ENCODE measurements at places on chromosomes 1 and 21. TPM values are rescaled to one million over a fixed set of nuclear protein-coding genes. Genes with fewer than 3 reads are reported as not detected.

DNA sequence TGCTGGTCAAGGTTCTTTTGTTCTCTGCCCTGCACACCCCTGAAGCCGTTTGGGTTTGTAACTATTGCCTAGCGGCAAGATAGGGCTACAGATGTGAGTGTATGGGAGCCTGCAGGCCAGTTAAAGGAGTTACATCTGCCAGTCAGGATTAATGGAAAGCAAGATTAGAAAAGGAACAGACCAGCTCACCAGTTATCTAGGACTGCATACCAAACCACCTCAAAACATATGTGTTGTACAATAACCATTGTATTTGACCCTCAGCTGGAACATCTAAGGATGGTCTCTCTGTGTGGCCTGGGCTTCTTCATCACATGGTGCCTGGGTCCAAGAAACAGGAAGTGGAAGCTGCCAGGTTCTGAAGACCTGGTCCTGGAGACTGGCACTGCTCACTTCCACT is 52.5 kb upstream of the FBXO28 start:
- no peaks in the 10 kb centered on the region for H3K27me3 ChIP-seq
- no peak for DNase-seq
- no peak overlapping the region for H3K4me3 ChIP-seq
- H3K36me3 ChIP-seq, result no peaks in the 10 kb centered on the region
- H3K4me1 ChIP-seq, result peaks cover 25% of the 10 kb centered on the region
- H3K27ac ChIP-seq, result no peak overlapping the region

DNA sequence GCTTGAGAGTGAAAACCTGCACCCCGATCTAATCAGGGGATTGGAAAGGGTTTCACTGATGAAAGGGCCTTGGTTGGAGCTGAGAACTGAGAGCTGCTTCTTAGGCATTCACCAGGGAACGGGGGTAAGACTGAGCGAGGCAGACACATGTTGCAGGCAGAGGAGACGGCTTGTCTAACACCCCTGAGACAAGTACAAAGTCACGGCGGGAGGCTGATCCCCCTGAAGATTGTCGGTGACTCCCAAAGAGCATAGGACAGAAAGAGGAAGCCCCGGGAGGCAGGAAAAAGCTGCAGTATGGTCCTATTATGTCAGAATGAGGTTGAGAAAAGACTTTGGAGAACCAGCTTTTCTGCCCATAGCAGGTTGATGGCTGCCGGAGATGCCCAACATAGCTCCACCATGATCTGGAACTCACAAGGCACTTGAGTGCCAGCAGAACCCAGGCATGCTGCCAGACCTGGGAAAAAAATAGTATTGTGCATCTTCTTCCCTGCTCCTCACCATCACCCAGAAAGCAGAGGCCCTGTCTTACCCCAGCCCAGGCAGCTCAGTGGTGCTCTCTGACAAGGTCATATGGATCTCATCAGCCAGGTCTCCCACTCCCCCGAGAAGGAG is 463.9 kb upstream of the PROX1 start:
- H3K36me3 ChIP-seq, result no peaks in the 10 kb centered on the region
- DNase-seq, result no peak
- H3K27me3 ChIP-seq, result no peaks in the 10 kb centered on the region
- H3K4me3 ChIP-seq, result no peak overlapping the region
- no peaks in the 10 kb centered on the region for H3K4me1 ChIP-seq

DNA sequence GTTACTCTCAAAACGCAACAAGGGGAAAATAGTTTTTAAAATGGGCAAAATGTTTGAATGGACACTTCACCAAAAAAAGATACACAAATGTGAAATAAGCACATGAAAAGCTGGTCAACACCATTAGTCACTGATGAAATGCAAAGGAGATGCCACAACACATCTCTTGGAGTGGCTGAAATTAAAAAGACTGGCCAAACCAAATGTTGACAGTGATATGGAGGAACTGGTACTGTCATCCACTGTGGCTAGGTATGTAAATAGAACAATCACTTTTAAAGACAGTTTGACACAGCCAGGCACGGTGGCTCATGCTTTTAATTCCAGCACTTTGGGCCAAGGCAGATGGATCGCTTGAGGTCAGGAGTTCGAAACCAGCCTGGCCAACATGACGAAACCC is 91.1 kb downstream of the POFUT2 start:
- no peaks in the 10 kb centered on the region for H3K27me3 ChIP-seq
- H3K27ac ChIP-seq, result no peak overlapping the region
- DNase-seq, result no peak
- H3K4me3 ChIP-seq, result no peak overlapping the region
- peaks cover 3% of the 10 kb centered on the region for H3K4me1 ChIP-seq

DNA sequence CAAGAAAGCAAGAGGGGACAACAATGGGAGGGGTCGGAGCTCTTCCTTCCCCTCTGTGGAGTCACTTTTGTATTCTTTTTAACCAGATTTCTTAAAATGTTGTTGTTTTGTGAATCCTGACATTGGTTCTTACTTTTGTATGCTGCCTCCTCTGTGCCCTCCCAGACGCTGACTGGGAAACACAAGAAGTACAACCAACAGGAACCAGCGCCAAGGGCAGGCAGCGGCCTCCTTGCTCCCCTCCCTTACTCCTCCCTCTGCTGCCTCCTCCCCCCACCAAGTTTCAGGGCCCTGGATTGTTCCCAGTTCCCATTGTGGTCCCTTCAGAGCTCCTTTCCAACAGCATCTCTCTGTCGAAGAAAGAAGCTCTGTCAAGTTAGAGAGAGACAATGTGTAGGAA is 111.1 kb downstream of the BRINP2 start:
- no peak for DNase-seq
- no peaks in the 10 kb centered on the region for H3K4me1 ChIP-seq
- H3K27me3 ChIP-seq, result no peaks in the 10 kb centered on the region
- H3K36me3 ChIP-seq, result no peaks in the 10 kb centered on the region

DNA sequence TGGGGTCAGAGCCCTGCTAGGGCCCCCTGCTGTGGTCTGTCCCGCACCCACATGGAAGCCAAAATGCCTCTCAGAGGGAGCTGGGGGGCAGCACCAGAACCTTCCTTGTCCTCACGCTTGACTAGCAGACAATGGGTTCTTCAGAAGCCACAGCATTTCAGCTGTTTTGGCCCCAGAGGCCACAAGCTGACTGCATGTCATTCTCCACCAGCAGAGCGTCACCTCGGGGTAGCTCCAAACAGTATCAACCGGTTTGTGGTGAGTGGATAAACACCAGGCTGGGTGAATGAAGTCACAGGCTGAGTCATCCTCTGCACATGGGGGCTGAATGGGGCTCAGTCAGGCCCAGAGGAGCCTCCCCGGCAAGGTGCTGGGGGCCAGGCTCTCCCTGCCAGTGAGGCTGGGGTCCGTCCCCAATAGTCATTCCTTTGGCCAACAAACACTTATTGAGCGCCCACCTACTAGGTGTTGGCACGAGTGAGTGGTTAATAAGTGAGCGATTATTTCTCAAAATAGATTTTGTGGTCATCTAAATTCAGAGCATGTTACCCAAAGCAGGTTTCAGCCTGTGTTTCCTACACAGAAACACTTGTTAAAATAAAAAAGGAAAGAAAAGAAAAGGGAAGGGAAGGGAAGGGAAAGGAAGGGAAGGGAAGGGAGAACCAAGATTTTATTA is 9.1 kb downstream of the OLIG1 start:
- no peak overlapping the region for H3K4me3 ChIP-seq
- H3K27me3 ChIP-seq, result peaks cover 31% of the 10 kb centered on the region
- no peaks in the 10 kb centered on the region for H3K36me3 ChIP-seq
- DNase-seq, result no peak
- no peaks in the 10 kb centered on the region for H3K4me1 ChIP-seq
- no peak overlapping the region for H3K27ac ChIP-seq

- no peak overlapping the region for H3K4me3 ChIP-seq
- no peaks in the 10 kb centered on the region for H3K4me1 ChIP-seq
- peak; percentile 16 for DNase-seq
Measured at GRCh38 chr1:228445843-228446650, 29.4 kb upstream of the TRIM17 start.

- no peak overlapping the region for H3K4me3 ChIP-seq
- H3K27me3 ChIP-seq, result peaks cover 5% of the 10 kb centered on the region
- H3K4me1 ChIP-seq, result no peaks in the 10 kb centered on the region
Measured at GRCh38 chr1:84870591-84870990, 22.4 kb downstream of the LPAR3 start.

DNA sequence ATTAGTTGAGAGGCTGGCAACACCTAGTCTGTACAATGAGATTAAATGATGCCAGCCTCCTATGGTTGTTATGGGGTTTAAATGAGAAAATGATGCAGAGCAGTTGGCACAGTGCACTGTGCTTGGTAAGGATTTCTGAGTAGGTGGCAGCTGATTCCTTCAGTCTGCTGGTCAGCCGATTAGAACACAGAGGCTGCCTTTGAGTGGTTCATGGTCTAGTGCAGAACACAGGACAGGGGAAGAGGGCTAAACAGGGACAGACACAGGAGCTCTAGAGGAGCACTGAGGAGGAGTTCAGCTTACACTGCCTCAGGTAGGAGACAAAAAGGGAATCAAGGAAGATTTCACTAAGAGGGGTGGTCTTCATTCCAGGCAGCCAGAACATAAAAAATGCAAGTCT is 1.4 kb downstream of the TIE1 start:
- H3K27ac ChIP-seq, result peak overlapping the region; percentile 84
- peaks cover 25% of the 10 kb centered on the region for H3K36me3 ChIP-seq
- no peaks in the 10 kb centered on the region for H3K27me3 ChIP-seq
- H3K4me3 ChIP-seq, result peak overlapping the region; percentile 96

- DNase-seq, result no peak
- H3K27me3 ChIP-seq, result no peaks in the 10 kb centered on the region
- peaks cover 29% of the 10 kb centered on the region for H3K36me3 ChIP-seq
- H3K27ac ChIP-seq, result no peak overlapping the region
- no peaks in the 10 kb centered on the region for H3K4me1 ChIP-seq
Measured at GRCh38 chr1:37888022-37888700, 28.8 kb upstream of the MTF1 start.

- no peak overlapping the region for H3K4me3 ChIP-seq
- H3K27ac ChIP-seq, result no peak overlapping the region
- no peaks in the 10 kb centered on the region for H3K27me3 ChIP-seq
Measured at GRCh38 chr1:246691622-246692495, 32.4 kb upstream of the SCCPDH start.

GRCh38 chr1:232529747-232530146 is 100.2 kb downstream of the SIPA1L2 start:
- no peak for DNase-seq
- no peaks in the 10 kb centered on the region for H3K36me3 ChIP-seq
- no peak overlapping the region for H3K4me3 ChIP-seq
- H3K27ac ChIP-seq, result no peak overlapping the region
- no peaks in the 10 kb centered on the region for H3K4me1 ChIP-seq

- H3K27me3 ChIP-seq, result no peaks in the 10 kb centered on the region
- no peaks in the 10 kb centered on the region for H3K36me3 ChIP-seq
- no peak overlapping the region for H3K4me3 ChIP-seq
- H3K4me1 ChIP-seq, result no peaks in the 10 kb centered on the region
- no peak for DNase-seq
Measured at GRCh38 chr1:119097380-119097779, 43.1 kb downstream of the WARS2 start.

- H3K27me3 ChIP-seq, result no peaks in the 10 kb centered on the region
- peaks cover 49% of the 10 kb centered on the region for H3K4me1 ChIP-seq
- H3K4me3 ChIP-seq, result no peak overlapping the region
- peaks cover 5% of the 10 kb centered on the region for H3K36me3 ChIP-seq
- no peak for DNase-seq
Measured at GRCh38 chr1:208161005-208161404, 83.2 kb downstream of the PLXNA2 start.

DNA sequence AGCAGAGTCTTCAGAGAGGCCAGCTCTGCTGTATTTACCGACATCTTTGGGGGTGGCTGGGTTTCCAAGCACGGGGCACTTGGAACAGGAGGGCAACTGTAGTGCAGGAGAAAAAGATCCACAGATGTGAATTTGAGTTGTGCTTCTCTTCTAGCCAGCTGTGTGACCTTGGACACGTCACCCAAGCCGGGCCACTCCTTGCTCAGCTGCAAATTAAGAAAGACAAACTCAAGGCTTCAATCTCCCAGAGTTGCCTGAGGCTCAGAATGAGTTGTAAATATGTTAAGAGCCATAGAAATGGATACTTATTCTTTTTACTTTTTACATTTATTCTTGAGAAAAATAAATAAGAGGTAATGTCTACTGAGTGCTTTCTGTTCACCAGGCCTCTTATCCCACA is 24.3 kb downstream of the GRIK3 start:
- H3K27ac ChIP-seq, result no peak overlapping the region
- DNase-seq, result no peak
- no peaks in the 10 kb centered on the region for H3K4me1 ChIP-seq
- no peak overlapping the region for H3K4me3 ChIP-seq
- H3K27me3 ChIP-seq, result no peaks in the 10 kb centered on the region

GRCh38 chr1:27724961-27725373 is 794 bp upstream of the FAM76A start:
- peak overlapping the region; percentile 20 for H3K4me3 ChIP-seq
- no peaks in the 10 kb centered on the region for H3K27me3 ChIP-seq
- H3K27ac ChIP-seq, result peak overlapping the region; percentile 73
- DNase-seq, result peak; percentile 5
- no peaks in the 10 kb centered on the region for H3K36me3 ChIP-seq

DNA sequence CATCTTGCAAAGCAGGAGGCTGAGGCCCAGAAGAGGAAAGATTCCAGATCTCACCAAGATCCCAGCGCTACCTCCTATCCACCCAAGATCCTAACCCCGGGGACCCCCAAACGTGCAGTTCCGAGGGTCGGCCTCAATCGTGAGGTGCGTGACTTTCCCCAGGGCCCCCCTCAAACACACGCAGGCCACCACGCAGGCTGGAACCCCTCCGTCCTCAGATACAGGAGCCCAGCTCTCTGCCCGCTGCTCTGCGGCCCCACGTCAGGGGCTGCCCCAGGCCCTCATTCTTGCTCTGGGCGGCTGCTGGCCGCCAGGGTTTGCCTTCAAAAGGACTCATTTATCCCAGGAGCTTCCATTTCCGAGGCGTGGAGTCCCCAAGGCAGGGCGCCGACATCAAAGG is 39.9 kb downstream of the KRTAP10-1 start:
- H3K27me3 ChIP-seq, result peaks cover 8% of the 10 kb centered on the region
- H3K4me3 ChIP-seq, result no peak overlapping the region
- H3K4me1 ChIP-seq, result no peaks in the 10 kb centered on the region
- H3K36me3 ChIP-seq, result no peaks in the 10 kb centered on the region
- H3K27ac ChIP-seq, result no peak overlapping the region

- no peak overlapping the region for H3K27ac ChIP-seq
- peaks cover 2% of the 10 kb centered on the region for H3K27me3 ChIP-seq
- H3K36me3 ChIP-seq, result no peaks in the 10 kb centered on the region
- DNase-seq, result no peak
- H3K4me1 ChIP-seq, result no peaks in the 10 kb centered on the region
Measured at GRCh38 chr1:98496256-98496995, 165.1 kb upstream of the SNX7 start.

GRCh38 chr1:100459358-100460114 is 78.4 kb upstream of the GPR88 start:
- H3K36me3 ChIP-seq, result no peaks in the 10 kb centered on the region
- H3K4me1 ChIP-seq, result peaks cover 4% of the 10 kb centered on the region
- H3K4me3 ChIP-seq, result no peak overlapping the region
- no peak overlapping the region for H3K27ac ChIP-seq

GRCh38 chr1:167681024-167681423 is 40.8 kb upstream of the MPZL1 start:
- no peaks in the 10 kb centered on the region for H3K4me1 ChIP-seq
- H3K4me3 ChIP-seq, result no peak overlapping the region
- H3K36me3 ChIP-seq, result no peaks in the 10 kb centered on the region
- DNase-seq, result no peak
- no peak overlapping the region for H3K27ac ChIP-seq
- peaks cover 4% of the 10 kb centered on the region for H3K27me3 ChIP-seq

FAM131C gene
- 0.44 TPM for total RNA-seq

FCER1A gene
- not detected for total RNA-seq

GJB3 gene
- total RNA-seq, result not detected

RUNX3 gene
- not detected for total RNA-seq

ELAVL4 gene
- total RNA-seq, result not detected

NPPB gene
- not detected for total RNA-seq

CLDN17 gene
- not detected for total RNA-seq

LRRN2 gene
- total RNA-seq, result not detected

SPRR5 gene
- not detected for total RNA-seq

C1QA gene
- not detected for total RNA-seq

CFHR3 gene
- not detected for total RNA-seq

INSRR gene
- total RNA-seq, result not detected

EPHX1 gene
- 23.7 TPM for total RNA-seq

EXTL1 gene
- not detected for total RNA-seq

SMYD2 gene
- 22.0 TPM for total RNA-seq
